Activated naive CD8-positive, alpha-beta T cell treated with anti-CD3 and anti-CD28 coated beads, Interleukin-2, amount 10 ng/mL, durations not matched to agents 7 days and 5 days (primary cell): ENCODE measurements at places on chromosomes 2 and 18. TPM values are rescaled to one million over a fixed set of nuclear protein-coding genes. Genes with fewer than 3 reads are reported as not detected.
A peak's percentile ranks its signal among the peaks of the same experiment; 100 is the strongest.

Gene PRSS56
- total RNA-seq = not detected

Gene ELOA2
- total RNA-seq = not detected

DNA sequence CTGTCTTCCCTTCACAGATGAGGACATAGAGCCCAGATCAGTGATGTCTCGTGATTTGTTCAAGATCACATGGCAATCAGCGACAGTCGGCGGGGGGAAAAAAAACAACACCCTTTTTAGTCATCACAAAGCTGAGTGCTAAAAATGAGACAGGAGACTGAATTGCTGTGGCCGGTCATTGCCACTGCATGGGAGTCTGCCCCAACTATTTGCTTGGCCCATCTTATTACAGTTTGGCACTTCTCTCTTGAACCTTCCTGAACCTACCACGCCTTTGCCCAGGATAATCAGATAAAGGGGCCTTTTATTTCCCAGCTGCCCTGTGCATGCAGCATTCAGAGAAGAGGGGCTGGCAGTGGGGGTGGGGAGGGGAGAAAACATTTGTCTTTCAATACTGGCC lies 42.7 kb downstream of the SETBP1 start:
- no peak overlapping the region for H3K27ac ChIP-seq
- H3K4me3 ChIP-seq = no peak overlapping the region

Gene MYL1
- not detected for total RNA-seq

- H3K27me3 ChIP-seq = peaks cover 42% of the 10 kb centered on the region
- H3K27ac ChIP-seq = peak overlapping the region; percentile 91
- H3K4me3 ChIP-seq = peak overlapping the region; percentile 84
- DNase-seq = no peak
Observed at GRCh38 chr2:9753276-9753600, 90.0 kb upstream of the TAF1B start.

DNA sequence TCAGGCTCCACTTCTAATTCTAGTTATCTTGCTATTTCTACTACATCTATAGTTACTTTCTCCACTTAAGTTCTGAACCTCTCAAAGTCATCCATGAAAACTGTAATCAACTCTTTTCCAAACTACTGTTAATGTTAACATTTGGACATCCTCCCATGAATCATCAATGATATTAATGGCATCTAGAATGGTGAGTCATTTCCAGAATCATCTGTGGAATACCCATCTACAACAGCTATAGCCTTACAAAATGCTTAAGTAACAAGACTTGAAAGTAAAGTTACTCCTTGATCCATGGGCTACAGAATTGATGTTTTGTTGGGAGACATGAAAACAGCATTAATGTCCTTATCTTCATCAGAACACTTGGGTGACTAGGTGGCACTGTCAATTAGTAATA lies 35.4 kb downstream of the BARD1 start:
- peaks cover under 1% of the 10 kb centered on the region for H3K4me1 ChIP-seq
- DNase-seq = no peak
- no peaks in the 10 kb centered on the region for H3K27me3 ChIP-seq
- H3K27ac ChIP-seq = no peak overlapping the region
- peaks cover 44% of the 10 kb centered on the region for H3K36me3 ChIP-seq

GRCh38 chr18:63439334-63439733 lies 17.1 kb upstream of the VPS4B start:
- H3K27ac ChIP-seq = no peak overlapping the region
- no peak overlapping the region for H3K4me3 ChIP-seq
- peaks cover 4% of the 10 kb centered on the region for H3K4me1 ChIP-seq
- no peaks in the 10 kb centered on the region for H3K36me3 ChIP-seq

Gene KCNG2
- not detected for total RNA-seq

DNA sequence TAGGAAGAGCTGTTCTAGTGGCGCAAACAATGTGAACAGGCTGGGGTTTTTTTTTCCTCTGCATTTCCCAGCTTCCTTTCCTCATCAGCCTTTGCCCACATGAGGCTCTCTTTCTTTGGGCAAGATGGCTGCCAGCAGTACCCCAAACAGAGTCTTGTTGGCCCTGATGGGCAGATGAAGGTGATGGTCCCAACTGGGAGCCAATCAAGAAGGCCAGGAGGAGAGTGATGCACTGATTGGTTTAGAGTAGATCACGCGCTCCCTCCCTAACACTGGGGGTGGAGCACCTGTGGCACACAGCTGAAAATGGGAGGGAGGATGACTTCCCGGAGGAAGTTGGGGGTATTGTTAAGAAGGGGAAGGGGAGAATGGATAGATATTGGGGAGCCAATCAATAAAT lies 96.3 kb upstream of the FZD7 start:
- peaks cover 8% of the 10 kb centered on the region for H3K27me3 ChIP-seq
- no peak for DNase-seq
- H3K36me3 ChIP-seq = no peaks in the 10 kb centered on the region
- no peak overlapping the region for H3K4me3 ChIP-seq

- H3K27me3 ChIP-seq = no peaks in the 10 kb centered on the region
Observed at GRCh38 chr2:86542814-86543213, 20.4 kb downstream of the CHMP3 start.

Gene MC5R
- not detected for total RNA-seq

GRCh38 chr2:79994965-79995364 lies 309.6 kb downstream of the LRRTM1 start:
- no peaks in the 10 kb centered on the region for H3K27me3 ChIP-seq
- H3K4me1 ChIP-seq = no peaks in the 10 kb centered on the region
- no peak overlapping the region for H3K27ac ChIP-seq
- no peaks in the 10 kb centered on the region for H3K36me3 ChIP-seq

Gene RTKN
- total RNA-seq = 0.80 TPM

DNA sequence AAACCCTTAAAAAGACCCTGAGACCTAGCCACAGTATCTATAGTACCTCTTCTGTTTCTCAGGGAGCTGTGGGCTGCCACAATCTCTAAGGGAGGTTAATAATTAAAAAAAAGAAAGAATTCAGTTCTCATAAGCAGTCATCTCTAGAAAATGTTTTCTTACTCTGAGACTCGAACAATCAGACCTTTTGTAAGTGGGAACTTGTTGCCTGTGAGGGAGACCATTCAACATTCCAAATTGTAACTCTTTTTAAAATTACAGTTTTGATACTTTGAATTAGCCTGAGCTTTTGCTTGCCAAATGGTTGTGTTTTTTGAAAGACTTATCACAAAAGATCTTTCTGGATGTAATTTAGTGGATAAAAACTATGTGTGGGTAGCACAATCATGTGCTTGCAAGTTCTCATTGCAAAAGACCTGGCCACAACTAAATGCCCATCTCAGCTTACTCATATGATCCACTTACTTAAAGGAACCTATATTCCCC lies 33.3 kb downstream of the IL1R2 start:
- H3K27ac ChIP-seq = no peak overlapping the region
- peaks cover 4% of the 10 kb centered on the region for H3K4me1 ChIP-seq
- H3K36me3 ChIP-seq = peaks cover 1% of the 10 kb centered on the region
- no peak for DNase-seq

Gene OSBPL6
- total RNA-seq = 0.08 TPM

Gene RESP18
- not detected for total RNA-seq

DNA sequence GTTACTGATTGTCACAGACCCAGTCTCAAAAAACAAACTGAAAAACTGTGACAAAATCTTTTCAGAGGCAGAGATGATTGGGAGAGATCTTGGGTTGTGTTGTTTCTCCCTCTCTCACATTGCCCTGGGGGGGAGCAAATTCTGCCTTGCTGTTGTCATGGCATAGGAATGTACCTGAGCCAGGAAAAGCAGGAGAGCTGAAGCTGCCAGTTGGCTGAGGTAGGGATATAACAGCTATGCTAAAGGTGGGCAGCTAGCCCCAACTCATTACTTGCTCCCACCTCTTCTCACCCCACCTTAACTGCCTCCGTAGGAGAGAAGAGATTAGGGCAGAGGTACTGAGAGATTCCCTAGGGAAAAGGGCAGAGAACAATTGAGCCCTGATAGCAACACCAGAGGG lies 299.3 kb downstream of the OSR1 start:
- H3K4me1 ChIP-seq = peaks cover 4% of the 10 kb centered on the region
- no peaks in the 10 kb centered on the region for H3K27me3 ChIP-seq
- no peak for DNase-seq
- H3K4me3 ChIP-seq = no peak overlapping the region
- H3K27ac ChIP-seq = no peak overlapping the region
- no peaks in the 10 kb centered on the region for H3K36me3 ChIP-seq

GRCh38 chr2:106292627-106293026 lies 98.5 kb upstream of the UXS1 start:
- H3K27me3 ChIP-seq = peaks cover 5% of the 10 kb centered on the region
- H3K27ac ChIP-seq = no peak overlapping the region
- H3K4me1 ChIP-seq = no peaks in the 10 kb centered on the region
- no peak for DNase-seq
- H3K36me3 ChIP-seq = no peaks in the 10 kb centered on the region

Gene ERFE
- 0.42 TPM for total RNA-seq

DNA sequence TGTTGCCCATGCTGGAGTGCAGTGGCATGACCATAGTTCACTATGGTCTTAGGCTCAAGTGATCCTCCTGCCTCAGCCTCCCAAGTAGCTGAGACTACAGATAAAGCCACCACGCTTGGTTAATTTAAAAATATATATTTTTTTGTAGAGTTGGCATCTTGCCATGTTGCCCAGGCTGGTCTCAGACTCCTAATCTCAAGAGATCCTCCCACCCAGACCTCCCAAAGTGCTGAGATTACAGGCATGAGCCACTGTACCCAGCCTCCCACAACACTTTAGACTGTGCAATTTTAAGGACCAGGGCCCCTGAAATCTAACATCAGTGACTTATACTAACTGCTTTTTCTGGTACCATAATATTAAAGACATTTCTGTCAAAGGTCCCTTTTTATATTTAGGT lies 5.2 kb downstream of the TXNDC2 start:
- no peaks in the 10 kb centered on the region for H3K36me3 ChIP-seq
- H3K27ac ChIP-seq = no peak overlapping the region
- peaks cover 3% of the 10 kb centered on the region for H3K4me1 ChIP-seq
- H3K27me3 ChIP-seq = peaks cover 3% of the 10 kb centered on the region
- H3K4me3 ChIP-seq = no peak overlapping the region

GRCh38 chr2:73291093-73291460 lies 2.3 kb downstream of the EGR4 start:
- peaks cover 61% of the 10 kb centered on the region for H3K27me3 ChIP-seq
- H3K27ac ChIP-seq = no peak overlapping the region
- DNase-seq = peak; percentile 84
- no peaks in the 10 kb centered on the region for H3K36me3 ChIP-seq
- peak overlapping the region; percentile 73 for H3K4me3 ChIP-seq

GRCh38 chr18:77457681-77458080 lies 208.0 kb downstream of the GALR1 start:
- no peaks in the 10 kb centered on the region for H3K4me1 ChIP-seq
- no peak overlapping the region for H3K27ac ChIP-seq
- no peaks in the 10 kb centered on the region for H3K36me3 ChIP-seq

GRCh38 chr2:24337890-24338289 lies 22.4 kb downstream of the ITSN2 start:
- DNase-seq = no peak
- H3K36me3 ChIP-seq = peaks cover 18% of the 10 kb centered on the region
- peaks cover 32% of the 10 kb centered on the region for H3K4me1 ChIP-seq
- no peak overlapping the region for H3K4me3 ChIP-seq
